ENCODE measurements at places on chromosomes 4 and X.

GRCh38 chr4:150590631-150591030 lies 8.7 kb downstream of the MAB21L2 start:
- DNase-seq, result no peak

GRCh38 chr4:1376391-1376840 lies 29.4 kb downstream of the UVSSA start:
- no peak for DNase-seq

DNA sequence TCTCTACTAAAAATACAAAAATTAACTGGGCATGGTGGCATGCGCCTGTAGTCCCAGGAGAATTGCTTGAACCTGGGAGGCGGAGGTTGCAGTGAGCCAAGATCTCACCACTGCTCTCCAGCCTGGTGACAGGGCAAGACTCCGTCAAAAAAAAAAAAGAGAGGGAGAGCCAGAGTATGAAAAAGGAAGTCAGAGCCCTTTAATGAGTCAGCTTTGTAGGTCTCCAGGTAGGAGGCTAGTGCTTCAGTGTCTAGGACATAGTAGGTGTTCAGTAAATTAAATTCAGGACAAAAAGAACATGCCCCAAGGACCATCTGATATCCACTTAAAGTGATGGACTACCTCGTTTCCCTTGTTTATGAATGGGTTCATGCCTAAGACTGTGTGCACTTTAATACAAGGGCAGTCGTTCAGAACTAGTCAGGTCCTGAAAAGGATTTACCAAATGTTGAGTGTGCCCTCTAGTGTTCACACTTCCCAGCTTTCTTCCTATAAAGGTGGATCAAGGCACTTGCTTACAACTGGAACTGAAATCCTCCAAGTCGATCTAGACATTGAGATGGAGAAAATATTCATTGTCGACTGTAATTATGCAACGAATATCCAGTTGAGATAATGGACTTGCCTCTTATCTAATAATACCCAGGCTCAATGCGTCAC lies 29.0 kb downstream of the F9 start:
- no peak for DNase-seq

DNA sequence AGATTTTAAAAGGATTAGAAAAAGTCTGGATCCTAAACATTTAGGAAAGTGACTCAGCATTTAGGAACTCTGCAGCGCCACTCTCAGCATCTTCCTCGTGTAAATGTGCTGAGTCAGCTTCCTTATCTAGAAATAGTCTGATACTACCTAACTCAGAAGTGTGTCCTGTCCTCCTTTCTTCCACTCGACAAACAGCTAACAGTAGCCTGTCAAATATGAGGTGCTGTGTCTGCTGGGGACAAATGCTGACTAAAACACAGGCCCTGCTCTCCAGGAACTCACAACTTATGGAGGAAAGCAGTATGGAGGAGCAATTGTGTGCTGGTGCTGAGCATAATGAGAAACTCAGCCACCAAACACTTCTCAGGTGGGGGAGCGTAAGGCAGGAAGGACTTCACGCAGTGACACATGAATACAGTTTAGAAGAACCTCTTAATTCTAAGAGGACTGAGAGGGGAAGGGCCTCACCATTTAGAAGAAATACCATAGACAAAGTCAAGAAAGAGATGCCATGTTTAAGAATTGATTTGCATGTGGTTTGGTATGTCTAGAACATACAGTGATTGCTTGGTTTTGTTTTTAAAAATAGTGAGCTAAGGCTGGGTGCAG lies 125.3 kb downstream of the SOWAHB start:
- DNase-seq, result no peak

- DNase-seq, result no peak
These were observed 134.4 kb upstream of the CPEB2 start for GRCh38 chr4:14867847-14868246.

- no peak for DNase-seq
These were observed 362.4 kb downstream of the MID1IP1 start for GRCh38 chrX:39163581-39164126.

DNA sequence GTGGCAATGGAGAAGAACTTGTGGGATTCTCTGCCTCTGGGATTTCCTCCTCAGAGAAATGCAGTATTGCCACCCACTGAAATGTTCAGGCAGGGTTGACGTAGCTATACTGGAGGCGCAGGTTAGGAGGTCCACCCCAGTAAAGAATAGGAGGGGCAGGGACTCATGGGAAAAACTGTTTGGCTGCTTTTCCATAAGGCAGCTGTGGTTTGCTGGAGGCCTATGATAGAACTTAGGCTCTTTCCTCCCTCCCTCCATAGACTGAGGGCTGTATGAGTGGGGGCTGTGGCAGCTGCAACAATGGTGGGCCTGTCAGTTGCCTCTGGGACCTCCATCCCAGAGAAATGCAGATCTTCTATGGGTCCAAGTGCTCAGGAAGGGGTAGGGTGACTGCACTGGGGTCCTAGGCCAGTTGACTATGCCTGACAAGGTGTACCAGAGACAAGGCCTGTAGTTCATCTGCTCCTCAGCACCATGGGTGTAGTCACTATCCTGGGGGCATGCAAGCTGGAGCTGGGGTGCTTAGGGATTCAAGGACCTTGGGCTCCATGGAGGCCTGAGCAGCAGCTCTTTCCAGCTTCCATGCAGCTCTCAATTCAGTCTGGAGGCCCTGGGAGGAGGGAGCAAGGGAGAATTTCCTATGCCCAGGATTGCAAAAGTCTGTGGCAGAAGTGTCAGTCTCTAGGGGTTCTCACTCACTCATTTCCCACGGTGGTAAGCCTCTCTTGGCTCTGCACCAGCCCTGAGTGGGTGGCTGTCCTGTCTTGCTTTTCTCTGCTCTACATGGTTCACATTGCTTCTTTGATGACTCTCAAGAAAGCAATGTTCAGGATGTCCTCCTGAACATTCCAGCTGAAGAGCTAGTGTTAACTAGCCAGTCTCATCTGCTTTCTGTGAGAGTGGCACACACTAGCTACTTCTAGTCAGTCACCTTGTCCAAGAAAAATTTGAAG lies 353.0 kb downstream of the IDS start:
- DNase-seq, result no peak

DNA sequence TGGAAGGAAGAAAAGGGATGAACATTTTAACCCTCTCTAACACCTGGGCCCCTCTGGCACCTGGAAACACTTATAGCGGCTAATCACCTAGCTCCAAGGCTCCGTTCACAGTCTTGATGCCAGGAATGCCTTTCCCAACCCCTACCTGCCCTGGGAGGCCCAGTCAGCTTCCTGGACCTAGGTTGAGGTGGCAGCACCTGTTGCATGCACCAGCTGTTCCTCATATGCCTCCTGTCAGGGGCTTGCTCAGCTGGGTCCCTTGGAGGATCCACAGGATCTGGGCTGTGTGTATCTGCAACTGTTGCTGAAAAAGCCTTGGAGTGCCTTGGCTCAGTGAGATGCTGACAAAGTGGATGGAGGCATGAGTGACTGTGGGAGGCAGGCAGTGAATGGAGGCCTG lies 4.4 kb downstream of the CFP start:
- no peak for DNase-seq

DNA sequence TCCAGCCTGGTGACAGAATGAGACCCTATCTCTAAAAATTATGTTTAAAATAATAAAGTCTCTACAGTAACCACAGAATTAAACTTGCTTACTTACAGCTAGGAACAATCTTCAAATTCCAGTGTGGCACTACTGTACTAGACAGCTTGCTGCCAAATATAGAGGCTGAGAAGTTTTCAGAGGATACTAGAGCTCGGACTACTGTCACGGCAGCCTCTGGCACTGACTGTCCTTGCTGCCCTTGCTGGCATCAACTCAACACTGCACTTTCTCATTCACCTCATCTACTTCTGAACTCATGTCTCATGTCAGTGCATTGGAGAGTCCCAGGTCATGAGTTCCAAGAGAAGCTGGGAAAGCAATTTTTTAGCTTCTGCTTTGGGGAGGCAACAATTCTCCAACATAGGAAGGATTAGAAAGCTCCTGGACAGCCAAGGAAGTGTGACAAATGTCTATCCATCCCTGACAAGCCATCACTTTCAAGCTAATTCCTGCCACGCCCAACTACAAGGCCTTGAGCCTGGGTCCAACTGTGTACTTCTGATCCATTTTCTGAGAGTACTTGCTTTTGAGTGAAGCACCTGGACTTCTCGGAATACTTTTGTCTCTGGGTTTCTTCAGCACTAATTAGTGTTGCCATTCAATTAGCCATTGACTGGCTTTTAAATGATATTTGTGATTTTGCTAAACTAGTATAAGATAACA lies 98.6 kb upstream of the NR3C2 start:
- DNase-seq, result no peak

- DNase-seq, result no peak
These were observed 60.5 kb upstream of the TRIM2 start for GRCh38 chr4:153143527-153144348.

DNA sequence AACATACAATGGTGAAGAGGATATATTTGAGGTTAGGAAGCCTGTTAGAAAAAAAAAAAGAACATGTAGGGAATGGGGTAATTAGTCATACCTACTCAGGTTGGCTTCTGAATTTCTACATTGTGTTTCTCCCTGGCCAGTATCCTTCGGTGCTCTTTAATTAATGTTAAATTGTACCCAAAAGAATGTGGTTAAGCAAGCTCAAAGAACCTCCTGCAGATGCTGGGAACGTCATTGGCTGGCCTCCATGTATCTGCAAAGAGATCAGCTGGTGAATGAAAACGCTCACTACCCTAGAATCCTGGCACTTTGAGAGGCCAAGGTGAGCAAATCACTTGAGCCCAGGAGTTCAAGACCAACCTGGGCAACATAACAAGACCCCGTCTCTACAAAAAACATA lies 942.3 kb upstream of the PRKX start:
- no peak for DNase-seq

GRCh38 chr4:41747230-41748055 lies 1.1 kb downstream of the PHOX2B start:
- DNase-seq, result no peak

DNA sequence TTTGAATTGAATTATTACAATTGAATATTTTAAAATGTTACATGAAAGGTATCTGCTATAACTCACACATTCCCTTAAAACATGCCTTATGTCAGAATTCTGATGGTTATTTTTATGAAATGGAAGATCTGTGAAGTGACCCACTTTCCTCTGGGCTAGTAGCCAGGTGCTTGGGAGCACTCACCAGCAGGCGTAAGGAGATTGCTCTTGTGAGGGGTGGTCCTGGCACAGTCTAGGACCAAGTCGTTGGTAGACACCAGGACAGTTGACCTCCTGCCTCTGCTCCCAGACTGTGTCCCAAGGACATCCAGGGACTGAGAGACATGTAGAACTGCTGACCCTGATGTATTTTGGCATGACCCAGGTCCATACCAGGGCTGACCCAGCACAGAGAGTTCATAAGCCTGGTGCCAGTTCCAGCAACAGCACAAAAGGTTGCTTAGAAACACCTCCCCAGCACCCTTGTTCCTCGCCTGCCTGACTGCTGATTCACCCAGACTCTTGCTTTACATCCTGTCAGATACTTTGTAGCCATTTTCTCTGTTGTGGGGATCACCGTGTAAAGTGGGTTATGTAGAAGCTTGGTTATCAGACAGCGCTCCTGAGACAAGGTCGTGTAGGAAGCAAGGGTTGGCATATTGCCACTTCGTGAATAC lies 48.5 kb downstream of the NELFA start:
- DNase-seq, result no peak

GRCh38 chr4:36043241-36043640 lies 201.1 kb downstream of the ARAP2 start:
- no peak for DNase-seq

- no peak for DNase-seq
These were observed 140.4 kb upstream of the MAD2L1 start for GRCh38 chr4:120207021-120207420.

GRCh38 chr4:39331191-39331590 lies 35.0 kb downstream of the RFC1 start:
- DNase-seq, result no peak

- no peak for DNase-seq
These were observed 28.0 kb downstream of the PIGG start for GRCh38 chr4:526971-527460.

- DNase-seq, result no peak
These were observed 275.4 kb upstream of the PITX2 start for GRCh38 chr4:110898290-110898689.

GRCh38 chr4:138182838-138183426 lies 59.2 kb downstream of the SLC7A11 start:
- no peak for DNase-seq

GRCh38 chr4:153873741-153874140 lies 84.9 kb upstream of the SFRP2 start:
- DNase-seq, result no peak

GRCh38 chr4:71266090-71266794 lies 72.6 kb upstream of the SLC4A4 start:
- no peak for DNase-seq

DNA sequence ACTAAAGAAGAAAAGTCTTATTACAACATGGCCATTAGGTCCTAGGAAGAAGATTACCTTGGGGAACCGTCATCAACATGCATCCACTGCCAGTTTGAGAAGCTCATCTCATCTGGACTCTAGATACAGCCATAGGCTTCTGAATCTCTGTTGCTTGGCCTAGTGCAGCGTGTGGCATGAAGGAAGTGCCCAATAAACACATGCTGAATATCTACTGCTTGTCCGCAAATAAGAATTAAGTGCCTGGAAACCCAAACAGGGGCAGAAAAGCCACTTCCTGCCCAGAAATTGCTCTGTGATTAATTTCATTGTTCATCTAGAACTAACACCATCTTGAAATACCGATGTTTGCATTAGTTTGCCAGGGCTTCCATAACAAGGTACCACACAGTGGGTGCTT lies 241.1 kb upstream of the KLF3 start:
- DNase-seq, result no peak

- no peak for DNase-seq
These were observed 19.6 kb downstream of the TMEM175 start for GRCh38 chr4:951594-952468.

- no peak for DNase-seq
These were observed 8.1 kb downstream of the RIPPLY1 start for GRCh38 chrX:106894978-106895452.

DNA sequence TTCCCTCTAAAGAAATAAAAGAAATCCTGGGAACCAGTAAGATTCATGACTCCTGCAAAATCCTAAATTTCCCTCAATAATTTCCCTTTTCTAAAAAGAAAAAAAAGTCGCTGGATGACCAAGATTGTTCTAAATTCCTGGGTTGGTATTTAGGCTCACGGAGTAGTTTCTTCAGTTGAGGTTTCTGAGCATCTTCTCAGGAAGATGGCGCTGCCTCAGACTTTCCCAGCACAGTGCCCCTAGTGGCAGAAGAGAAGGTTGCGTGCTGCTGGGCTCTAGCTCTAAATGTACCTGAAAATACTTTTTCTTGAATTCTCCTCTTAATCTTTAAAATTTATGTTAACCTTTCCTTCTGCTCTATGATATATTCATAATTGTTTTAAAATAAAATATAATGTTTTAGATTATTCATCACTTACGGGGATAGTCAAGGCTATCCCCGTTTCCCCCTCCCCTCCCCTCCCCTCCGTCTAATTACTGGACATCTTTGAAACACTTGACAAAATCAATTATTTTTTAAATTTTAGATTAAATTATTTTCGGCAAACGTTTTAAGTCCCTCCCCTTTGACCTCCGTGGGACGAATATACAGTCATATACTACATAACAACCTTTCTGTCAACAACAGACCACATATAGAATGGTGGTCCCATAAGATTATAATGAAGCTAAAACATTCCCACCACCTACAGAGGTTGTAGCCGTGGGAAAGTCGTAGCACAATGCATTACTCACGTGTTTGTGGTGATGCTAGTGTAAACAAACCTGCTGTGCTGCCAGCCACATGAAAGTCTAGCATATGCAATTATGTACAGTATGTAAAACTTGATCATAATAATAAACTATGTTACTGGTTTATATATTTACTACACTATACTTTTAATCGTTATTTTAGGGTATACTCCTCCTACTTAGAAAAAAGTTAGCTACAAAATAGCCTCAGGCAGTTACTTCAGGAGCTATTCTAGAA lies 41.0 kb upstream of the GATB start:
- peak; percentile 61 for DNase-seq

GRCh38 chr4:100489305-100489704 lies 28.5 kb downstream of the EMCN start:
- DNase-seq, result no peak
